Fibroblast of lung (primary cell): ENCODE measurements at places on chromosomes 5 and 9. TPM values are rescaled to one million over a fixed set of nuclear protein-coding genes. Genes with fewer than 3 reads are reported as not detected.

GRCh38 chr5:136007271-136007670 is 21.5 kb upstream of the TGFBI start:
- DNase-seq = no peak
- peak overlapping the region; percentile 91 for H3K27ac ChIP-seq
- H3K27me3 ChIP-seq = no peaks in the 10 kb centered on the region
- H3K4me1 ChIP-seq = peaks cover 25% of the 10 kb centered on the region

DNA sequence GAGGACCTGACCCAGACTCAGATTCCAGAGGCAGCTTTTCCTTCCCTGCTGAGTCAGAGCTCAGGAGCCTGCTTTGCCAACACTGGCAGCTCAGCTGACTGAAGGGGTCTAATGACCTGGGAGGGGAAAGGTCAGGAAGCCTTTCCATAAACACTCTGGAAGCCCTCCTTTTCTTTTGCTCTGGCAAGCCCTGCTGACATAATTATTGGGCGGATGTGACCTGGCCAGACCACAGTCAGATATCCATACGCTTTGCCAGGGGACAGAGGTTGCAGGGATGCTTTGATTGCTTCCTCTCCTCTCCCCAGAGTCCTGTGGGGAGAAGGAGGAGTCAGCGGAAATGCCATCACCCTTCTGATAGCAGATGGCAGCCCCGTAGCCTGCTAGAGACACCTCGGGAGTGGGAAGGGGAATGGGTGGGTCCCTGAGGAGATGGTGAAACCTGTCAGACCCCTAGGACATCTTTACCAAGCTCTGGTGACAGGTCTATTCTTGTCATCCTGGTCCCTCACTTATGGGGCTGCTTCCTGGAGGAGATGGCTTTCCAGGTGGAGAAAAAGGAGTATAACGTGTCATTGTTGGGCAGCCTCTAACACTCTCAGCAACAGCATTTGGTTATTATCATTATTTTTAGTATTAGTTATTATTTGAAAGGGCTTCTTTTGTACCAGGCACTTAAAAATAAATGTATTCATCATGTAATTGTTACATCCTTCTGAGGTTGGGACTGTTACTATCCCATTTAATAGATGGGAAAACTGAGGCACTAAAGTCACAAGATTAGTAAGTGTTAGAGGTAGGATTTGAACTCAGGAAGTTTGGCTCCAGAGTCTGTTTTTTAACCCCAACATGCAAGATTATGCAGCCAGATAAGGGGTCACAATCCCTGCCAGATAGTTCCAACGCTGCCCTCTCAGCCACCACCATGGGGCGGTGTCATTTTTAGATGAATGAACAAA is 11.6 kb downstream of the COL27A1 start:
- peaks cover 25% of the 10 kb centered on the region for H3K4me1 ChIP-seq
- H3K27me3 ChIP-seq = no peaks in the 10 kb centered on the region
- H3K27ac ChIP-seq = no peak overlapping the region
- H3K36me3 ChIP-seq = peaks cover 2% of the 10 kb centered on the region
- no peak for DNase-seq

CLTA gene
- 341 and 388 TPM in 2 replicates for polyA plus RNA-seq

GRCh38 chr5:137752905-137753690 is 1.1 kb downstream of the HNRNPA0 start:
- H3K36me3 ChIP-seq = no peaks in the 10 kb centered on the region
- peak overlapping the region; percentile 96 for H3K4me3 ChIP-seq
- peaks cover 3% of the 10 kb centered on the region for H3K4me1 ChIP-seq
- no peaks in the 10 kb centered on the region for H3K27me3 ChIP-seq
- H3K27ac ChIP-seq = peak overlapping the region; percentile 98

- H3K4me3 ChIP-seq = no peak overlapping the region
- no peaks in the 10 kb centered on the region for H3K27me3 ChIP-seq
- H3K36me3 ChIP-seq = no peaks in the 10 kb centered on the region
- no peak for DNase-seq
- peaks cover 29% of the 10 kb centered on the region for H3K4me1 ChIP-seq
- no peak overlapping the region for H3K27ac ChIP-seq
Observed at GRCh38 chr5:150266871-150267291, 22.7 kb downstream of the CAMK2A start.
